ENCODE measurements at places on chromosomes 12 and 14. TPM values are rescaled to one million over a fixed set of nuclear protein-coding genes. Genes with fewer than 3 reads are reported as not detected.

Gene CIT
- total RNA-seq, result 32.9 TPM

Gene ETV6
- total RNA-seq, result 4.8 TPM

Gene TAS2R50
- 17.1 TPM for total RNA-seq

Gene IQSEC3
- 7.7 TPM for total RNA-seq

Gene KCNH3
- 2.2 TPM for total RNA-seq

Gene BICDL1
- total RNA-seq, result 24.4 TPM

Gene DYRK4
- 12.2 TPM for total RNA-seq

Gene ENDOU
- not detected for total RNA-seq

Gene KRT83
- not detected for total RNA-seq
